GM12891 (cell line): ENCODE measurements at places on chromosomes 3 and 15.

GRCh38 chr3:136141891-136142290 is 54.2 kb downstream of the MSL2 start:
- no peak for DNase-seq

DNA sequence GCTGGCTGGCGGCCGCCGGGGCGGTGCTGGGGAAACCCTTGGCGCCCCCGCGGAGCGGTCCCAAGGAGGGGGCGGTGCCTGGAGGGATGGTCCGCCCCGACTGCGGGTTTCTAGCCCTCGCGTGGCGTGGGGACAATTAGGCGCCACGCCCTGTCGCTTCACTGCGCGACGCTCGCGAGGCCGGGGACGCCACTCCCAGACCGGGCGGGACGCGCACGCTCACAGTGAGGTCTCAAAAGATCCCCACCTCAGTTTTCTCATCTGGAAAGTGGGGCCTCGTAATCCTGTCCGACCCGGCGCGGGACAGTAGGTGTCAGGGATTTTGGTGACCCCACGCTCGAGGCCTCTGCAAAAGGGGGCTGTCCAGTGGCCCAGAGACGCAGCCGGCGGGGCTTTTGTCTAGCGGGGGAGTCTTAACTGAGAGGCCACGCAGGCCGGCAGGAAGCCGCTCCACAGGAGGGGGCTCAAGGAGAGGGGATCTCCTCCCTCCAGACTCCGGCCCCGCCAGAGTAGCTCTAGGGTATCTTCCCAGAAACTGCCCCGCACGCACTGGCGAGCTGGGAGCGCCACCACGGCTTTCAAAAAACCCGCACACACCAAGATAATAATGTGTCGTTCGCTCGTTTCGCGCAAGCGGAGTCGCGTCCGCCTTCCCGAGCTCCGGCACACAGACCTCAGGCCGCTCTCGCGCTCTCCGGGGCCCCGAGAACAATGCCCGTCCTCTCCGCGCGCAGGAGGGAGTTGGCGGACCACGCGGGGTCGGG is 710 bp upstream of the CLK3 start:
- DNase-seq = peak; percentile 58

DNA sequence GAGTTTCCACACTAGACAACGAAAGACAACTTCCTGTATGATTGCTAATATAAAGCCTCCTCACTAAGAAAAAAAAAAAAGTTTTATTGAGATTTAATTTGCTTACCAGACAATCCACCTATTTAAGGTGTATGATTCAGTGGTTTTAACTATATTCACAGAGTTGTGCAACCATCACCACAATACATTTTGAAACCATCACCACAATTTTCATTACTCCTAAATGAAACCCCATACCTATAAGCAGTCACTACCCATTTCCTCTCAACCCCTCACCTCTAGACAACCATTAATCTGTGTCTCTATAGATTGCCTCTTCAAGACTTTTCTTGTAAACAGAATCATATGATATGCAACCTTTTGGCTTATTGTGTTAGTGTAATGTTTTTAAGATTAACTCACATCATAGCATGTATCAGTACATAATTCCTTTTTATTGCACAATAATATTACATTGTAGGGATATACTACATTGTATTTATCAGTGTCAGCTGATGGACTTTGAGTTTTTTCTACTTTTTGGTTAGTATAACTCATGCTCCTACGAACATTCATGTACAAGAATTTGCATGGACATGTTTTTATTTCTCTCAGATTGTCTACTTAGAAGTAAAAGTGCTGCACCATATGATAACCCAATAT is 339.7 kb downstream of the NLGN1 start:
- no peak for DNase-seq

DNA sequence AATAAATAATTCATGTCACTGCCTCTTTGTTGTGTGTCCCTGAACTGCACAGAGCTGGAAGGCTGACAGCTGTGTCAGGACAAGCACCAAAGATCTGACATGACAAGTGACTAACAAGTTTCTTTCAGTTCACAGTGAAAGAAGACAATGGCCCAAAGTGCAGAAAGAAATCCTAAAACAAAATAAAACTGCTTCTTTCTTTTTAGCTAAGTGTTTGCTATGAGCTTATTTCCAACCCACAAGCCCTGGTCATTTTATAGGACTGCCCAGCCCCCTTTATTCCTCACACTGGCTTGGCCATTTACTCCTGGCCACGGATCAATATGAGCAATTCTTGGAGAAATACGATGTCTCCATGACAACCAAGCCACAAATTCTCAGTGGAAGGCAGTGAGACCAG is 238.5 kb downstream of the WDR72 start:
- DNase-seq = no peak
